ENCODE measurements at places on chromosomes 4 and X.

DNA sequence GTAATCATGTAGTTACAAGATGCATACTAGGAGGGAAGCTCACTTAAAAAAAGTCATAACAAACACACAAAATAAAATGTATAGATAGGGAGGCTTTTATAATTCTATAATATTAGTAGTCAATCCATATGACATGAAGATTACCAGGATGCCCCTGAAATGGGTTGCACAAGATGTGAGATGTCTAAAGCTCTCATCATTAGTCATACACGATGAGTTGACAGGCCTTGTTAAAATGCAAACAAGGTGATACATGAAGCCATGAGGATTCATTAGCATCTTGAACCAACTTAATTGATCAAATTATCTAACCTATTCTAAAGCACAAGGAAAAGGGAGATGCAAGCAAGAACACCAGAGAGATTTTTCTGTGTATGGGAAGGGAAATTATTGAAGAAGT, 470.2 kb downstream of the IQCM start:
- DNase-seq: no peak

DNA sequence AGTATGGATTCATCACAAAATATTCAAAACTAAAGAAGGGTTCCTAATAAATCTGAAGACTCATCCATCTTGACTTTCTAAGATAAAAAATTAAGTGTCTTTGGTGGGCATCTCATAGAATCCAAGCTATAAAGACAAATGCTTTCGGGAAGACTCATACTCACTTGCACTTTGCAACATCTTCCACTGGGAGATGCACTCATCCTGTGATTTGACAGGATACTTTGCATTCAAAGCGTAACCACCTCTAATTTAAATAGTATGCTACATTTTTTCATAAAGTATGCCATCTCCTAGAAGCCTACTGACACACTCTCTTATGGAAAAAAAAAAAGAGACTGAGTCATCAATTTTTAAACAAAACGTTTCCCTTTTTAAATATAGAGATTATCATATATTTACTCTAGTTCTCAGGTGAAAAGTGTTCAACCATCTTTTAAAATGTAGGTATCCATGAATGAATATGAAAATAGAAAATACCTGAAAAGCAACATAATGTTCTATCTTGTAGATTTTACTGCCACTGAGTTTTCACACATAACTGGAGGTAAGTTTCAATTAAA, 119.6 kb downstream of the KLHL13 start:
- DNase-seq: peak; percentile 18

DNA sequence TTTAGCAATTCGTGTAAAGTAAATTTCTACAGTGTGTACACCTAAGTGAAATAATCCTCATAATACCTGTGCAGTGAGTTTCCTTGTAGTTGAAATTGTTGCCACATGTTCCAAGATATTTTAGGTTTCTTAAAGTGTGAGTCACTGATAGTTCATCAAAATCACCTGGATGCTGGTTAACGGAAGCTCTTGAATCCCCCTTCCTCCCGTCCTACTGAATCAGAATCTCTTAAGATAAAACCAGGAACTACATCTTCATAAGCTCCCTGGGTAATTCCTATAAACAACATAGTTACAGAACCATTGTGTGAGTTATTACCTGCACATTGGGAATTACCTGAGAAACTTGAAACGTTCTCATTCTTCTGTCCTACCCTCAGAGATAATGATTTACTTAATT, 197.4 kb upstream of the HS3ST1 start:
- no peak for DNase-seq

- no peak for DNase-seq
Measured at GRCh38 chr4:92100975-92101374, 202.8 kb upstream of the GRID2 start.

GRCh38 chrX:112941209-112941837, 100.7 kb upstream of the AMOT start:
- DNase-seq: no peak

- peak; percentile 65 for DNase-seq
Measured at GRCh38 chrX:134718105-134718965, 60.1 kb upstream of the PLAC1 start.

DNA sequence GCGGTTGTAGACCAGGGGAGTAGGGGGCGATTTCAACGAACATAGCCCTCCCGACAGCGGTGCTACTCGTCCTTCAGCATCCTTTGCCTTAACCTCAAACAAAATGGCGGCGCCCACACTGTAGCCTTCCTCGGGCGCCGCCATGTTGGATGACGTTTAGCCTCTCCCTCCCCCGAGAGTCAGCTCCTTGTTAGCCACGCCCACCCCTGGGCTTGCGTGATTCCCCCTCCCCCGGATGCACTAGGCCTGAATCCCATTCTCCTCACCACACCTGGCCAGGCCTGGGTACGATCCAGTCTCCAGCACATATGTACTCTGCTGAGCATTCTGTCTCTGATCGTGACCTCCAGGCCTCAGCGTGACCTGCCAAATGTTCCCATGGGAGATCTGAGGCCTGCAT, 49.0 kb upstream of the ZNF157 start:
- DNase-seq: no peak

DNA sequence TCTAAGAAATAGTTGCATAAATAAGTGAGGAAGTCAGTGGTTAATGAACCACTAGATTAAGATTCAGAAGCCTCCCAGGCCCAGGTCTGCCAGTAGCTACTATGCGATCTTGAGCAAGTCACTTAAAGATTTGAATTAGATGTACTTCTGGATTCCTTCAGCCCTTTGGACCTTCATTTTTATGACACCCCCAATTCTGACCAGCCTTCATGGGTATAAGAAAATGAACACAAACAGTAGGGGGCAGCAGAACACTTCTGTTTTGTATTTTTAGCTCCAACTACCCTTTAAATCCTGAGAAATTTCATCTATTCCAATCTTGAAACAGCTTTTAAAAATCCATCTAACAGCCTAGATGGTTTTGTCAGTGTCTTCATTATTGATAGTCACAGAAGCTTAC, 19.0 kb downstream of the TMEM47 start:
- DNase-seq: peak; percentile 25

DNA sequence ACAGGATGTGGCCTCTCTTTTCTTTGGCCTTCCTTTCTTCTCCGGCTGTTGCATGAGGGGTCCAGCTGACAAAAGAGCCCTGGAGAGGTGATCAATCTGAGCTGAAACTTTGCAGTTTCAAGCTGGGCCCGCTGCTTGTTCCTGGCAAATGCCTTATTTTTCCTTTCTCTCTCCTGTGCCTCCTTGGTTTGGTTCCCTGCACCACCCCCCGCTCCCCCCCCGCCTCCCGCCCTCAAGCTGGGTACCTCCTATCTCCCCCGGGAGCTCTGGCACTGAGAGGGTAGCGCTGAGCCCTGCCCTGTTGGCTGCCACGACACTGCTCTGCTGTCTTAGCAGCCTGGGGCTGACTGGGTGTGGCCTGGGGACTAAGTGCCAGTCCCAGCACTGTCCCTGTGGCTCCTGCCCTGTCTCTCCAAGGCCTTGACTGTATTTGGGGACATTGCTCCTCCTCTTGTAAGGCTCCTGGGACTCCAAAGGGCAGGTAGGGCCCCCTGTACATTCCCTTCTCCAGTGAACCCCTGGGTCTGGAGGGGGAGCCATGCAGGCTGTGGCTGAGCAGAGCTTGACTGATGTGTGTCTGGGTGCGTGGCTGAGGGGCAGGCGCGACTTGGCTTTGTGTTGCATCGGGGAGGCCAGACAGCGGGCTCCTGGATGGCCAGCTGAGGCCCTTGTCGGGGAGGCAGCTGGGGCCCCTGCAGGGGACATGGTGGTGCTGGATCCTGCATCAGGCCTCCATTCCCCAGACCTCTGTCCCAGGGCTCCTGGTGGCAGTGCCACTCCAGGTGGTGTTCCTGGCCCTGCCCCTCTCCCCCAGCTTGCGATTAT, 1.1 kb downstream of the PLXNA3 start:
- DNase-seq: peak; percentile 73

- DNase-seq: no peak
Measured at GRCh38 chr4:95524184-95524583, 24.6 kb downstream of the UNC5C start.

DNA sequence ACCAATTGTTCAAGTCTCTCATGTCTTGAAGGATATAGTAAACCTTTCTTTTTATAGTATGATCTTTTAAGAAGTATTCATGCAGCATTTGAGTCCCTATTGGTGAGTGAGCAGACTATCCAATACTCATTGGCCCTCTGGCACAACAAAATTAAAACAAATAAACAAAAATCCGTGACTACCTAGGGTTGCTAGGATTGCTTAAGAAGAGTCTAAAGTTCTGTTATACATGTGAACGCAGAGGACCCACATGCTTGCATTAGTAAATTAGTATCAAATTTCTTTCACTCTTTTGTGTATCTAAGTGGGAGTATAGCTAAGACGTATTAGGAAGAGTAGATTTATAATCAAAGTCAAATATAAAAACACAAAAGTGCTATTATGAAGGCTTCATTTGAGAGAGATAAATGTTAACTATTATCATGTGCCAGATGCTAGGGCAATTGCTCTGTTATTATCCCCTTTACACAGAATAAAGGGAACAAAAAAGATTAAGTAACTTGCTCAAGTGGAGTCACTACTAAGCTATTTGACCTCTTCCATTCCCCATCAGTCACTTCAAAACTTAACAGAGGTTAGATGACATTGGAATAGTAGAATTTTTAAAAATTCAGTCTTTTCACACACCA, 29.2 kb upstream of the LARP1B start:
- no peak for DNase-seq

DNA sequence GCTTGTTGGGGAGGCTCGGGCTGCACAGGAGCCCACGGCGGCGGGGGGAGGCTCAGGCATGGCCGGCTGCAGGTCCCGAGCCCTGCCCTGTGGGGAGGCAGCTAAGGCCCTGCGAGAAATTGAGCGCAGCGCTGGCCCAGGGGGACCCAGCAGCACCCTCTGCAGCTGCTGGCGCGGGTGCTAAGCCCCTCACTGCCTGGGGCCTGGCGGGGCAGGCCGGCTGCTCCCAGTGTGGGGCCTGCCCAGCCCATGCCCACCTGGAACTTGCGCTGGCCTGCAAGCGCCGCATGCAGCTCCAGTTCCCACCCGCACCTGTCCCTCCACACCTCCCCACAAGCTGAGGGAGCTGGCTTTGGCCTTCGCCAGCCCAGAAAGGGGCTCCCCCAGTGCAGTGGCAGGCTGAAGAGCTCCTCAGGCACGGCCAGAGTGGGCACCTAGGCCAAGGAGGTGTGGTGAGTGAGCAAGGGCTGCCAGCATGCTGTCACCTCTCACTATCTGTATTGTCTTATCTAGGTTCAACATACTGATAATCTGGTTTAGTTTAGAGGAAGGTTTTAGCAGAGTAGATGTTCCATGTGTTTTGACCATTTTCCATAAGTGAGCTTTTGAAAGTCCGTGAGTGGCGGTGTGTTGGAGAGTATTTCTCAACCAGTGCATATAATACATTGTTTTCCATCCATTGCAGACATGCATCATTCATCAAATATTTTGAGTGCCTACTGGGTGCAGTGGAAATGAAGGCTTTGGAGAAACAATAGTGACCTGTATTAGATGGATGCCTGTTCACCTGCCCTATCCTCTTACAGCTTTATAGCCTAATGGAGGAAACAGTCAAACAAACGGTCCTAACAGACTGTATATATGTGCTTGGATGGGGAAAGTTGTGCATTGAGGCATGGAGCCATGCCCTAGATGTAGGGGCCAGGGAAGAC, 13.1 kb downstream of the PI4K2B start:
- DNase-seq: no peak

- no peak for DNase-seq
Measured at GRCh38 chr4:110292994-110293744, 94.8 kb upstream of the ELOVL6 start.

DNA sequence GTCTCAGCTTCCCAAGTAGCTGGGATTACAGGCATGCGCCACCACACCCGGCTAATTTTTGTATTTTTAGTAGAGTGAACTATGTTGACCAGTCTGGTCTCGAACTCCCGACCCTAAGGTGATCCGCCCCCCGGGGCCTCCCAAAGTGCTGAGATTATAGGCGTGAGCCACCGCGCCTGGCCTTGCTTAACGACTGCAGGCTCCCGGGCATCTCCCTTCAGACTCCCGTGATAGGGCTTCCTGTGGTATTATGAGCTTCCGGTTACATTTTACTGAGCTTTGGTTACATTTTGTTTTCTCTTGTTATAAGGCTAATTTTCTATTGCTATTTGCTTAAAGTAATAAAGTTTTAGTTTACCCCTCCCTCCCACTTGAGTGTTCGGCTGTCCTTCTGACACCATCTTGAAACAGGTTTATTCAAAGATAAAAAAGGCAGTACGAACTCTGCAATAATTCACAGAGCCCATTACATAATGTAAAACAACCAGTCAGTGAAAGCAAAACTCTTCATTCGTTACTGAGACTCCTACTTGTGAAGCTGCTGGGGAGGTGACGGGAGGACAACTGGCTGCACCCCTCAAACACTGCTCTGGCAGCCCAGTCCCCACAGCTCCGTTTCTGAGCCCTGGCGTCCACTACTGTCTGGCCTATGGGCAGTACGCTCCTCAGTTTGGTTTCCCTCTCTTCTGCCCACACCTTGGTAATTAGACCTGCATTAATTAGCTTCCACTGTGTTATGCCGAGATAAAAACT, 795.7 kb upstream of the SLIT2 start:
- DNase-seq: no peak

- peak; percentile 28 for DNase-seq
Measured at GRCh38 chr4:105765690-105766407, 57.3 kb downstream of the GSTCD start.

DNA sequence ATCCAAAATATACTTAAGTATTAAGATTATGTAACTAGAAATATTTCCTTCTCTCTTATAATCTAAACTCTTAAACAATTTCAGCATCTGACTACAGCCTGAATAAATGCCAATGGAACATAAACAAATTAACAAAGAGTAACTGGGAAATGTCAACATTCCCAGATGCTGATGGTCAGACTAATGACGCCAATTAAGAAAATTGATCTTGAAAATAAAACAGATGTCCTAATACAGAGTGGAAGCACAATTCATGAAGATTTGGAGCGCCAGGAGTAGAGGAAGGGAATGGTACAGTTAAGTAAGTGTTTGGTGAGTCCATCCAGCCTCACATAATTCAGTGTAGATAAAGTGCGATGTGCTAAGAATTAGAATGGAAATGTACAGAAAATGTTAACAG, 203.7 kb upstream of the NWD2 start:
- no peak for DNase-seq

- no peak for DNase-seq
Measured at GRCh38 chrX:77820091-77820727, 34.2 kb upstream of the ATRX start.

DNA sequence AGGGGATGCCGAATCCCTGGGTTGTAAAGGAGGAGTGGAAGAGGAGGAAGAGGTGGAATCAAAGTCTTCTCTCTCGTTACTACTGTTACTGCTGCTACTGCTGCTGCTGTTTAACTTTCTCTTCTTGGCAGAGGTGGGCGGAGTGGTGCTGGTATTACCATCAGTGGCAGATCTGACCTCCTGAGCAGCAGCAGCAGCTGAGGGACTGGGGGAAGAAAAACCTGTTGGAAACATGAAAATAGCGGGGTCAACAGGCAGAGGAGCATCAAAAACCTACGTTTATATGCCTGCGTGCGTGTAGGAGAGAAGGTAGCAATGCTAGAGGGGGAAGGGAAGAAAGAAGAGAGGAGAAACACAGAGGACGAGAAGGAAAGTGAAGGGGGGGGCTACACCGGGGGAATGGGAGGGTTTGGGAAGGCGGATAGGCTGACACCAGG, 339 bp downstream of the CUL4B start:
- DNase-seq: peak; percentile 58

GRCh38 chr4:96406742-96407141, 566.8 kb downstream of the PDHA2 start:
- DNase-seq: no peak

GRCh38 chrX:10667143-10667542, 46.8 kb upstream of the MID1 start:
- no peak for DNase-seq
